ENCODE measurements at places on chromosomes 5 and 9.

DNA sequence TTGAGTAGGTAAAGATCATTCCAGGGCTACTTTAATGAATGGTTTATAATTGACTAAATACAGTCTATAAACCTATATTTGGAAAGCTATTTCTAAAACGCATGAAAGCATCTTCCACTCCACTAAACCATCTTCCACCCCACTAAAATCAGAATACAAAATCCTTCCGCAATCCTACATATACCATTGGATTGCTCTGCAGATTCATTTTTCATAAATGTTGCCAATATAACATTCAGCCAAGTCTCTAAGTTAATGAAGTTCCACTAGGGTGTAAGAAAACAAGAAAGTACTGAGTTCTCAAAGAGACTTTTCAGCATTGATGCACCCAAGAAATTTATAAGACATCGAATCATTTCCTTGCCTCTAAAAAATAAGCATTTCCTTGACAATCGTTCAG lies 4.7 kb downstream of the SLC24A2 start:
- DNase-seq = no peak

DNA sequence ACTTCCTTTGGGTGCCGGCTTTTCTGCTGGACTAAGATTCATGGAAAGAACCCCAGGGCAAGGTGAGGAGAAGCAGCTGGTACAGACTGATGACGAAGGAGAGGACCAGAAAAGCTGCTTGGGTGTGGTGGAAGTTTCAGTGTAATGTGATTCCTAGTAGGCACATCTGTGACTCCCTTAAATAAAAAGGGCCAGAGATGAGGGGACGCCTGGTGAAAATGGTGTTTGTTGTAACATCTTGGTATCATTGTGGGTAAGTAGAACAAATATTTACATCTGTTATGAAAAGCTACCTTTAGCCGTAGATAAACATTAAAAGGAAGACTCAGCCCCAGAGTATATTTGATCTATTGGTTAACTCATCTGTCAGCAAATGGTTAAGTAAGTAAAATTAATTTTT lies 33.8 kb downstream of the OTULINL start:
- no peak for DNase-seq

DNA sequence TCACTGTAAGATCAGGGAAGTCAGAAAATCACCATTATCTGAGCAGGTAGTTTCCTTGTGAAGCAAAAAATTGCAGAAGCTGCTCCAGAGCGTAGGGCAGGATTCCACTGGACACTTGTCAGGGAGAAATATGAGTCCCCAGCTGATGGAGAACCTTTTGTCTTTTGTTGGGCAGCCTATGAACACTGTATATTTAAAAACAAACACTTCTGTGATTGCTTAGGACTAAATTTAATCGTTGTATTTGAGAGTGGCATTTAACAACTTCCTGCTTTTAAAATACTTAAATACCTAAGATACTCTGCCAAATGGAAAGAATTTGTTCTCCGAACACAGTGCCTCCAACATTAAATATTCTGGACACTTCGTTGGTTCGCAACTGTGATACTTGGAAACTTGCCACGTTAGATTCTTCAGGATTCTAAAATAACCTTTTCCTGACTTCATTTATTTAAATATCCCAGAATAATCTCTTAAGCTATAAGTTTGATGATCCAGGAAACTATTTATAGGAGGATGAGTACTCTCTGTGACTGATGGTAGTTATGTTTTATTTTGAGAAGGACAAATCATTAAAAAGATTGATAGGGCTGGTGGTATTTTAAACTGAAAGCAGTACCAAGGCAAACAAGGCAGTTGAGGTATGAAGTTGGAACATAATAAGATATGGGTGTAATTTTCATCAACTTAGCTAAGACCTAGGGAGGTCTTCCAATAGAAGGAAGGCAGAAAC lies 2.7 kb upstream of the HSPA4 start:
- no peak for DNase-seq

- DNase-seq = no peak
These were observed 762.1 kb upstream of the TYRP1 start for GRCh38 chr9:11931109-11931508.

DNA sequence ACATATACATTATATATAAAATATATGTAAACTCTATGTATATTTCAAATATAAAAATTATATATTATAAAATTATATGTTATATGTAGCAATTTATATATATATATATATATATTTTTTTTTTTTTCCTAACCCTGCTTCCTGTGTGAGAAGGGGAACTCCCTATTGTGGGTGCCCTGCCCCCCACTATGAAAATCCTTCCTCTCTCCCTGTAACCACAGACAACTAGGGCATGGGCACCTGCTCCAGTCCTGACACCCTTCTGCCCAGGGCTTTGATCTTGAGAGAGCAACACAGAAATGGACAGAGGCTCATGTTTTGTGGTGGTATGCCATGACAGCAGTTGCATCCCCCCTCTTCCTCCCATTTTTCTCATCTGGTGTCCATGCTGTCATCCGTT lies 148.7 kb upstream of the IL12B start:
- no peak for DNase-seq

DNA sequence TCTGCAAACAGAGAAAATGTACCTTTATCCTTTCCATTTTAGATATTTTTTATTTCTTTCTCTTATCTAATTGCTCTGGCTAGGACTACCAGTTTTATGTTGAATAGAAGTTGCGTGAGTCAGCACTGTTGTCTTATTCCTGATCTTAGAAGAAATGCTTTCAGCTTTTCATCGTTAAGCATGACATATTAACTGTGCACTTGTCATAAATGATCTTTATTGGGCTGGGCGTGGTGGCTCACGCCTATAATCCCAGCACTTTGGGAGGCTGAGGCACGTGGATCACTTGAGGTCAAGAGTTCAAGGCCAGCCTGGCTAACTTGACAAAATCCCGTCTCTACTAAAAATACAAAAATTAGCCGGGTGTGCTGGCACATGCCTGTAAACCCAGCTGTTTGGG lies 8.2 kb upstream of the ECM2 start:
- DNase-seq = no peak

DNA sequence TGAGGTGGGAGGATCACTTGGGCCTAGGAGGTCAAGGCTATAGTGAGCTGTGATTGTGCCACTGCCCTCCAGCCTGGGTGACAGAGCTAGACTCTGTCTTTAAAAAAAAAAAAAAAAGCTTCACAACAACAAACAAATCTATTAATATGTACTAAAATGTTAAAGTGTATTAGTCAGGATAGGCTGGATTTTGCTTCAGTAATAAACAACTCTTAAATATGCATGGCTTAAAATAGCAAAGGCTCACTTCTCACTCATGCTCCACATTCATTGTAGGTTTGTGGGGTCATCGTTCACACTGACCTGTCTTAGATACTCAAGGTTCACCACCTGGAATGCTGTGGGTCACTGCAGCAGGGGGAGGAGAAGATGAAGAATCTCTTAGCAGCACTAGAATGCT lies 33.8 kb upstream of the COL15A1 start:
- DNase-seq = no peak

DNA sequence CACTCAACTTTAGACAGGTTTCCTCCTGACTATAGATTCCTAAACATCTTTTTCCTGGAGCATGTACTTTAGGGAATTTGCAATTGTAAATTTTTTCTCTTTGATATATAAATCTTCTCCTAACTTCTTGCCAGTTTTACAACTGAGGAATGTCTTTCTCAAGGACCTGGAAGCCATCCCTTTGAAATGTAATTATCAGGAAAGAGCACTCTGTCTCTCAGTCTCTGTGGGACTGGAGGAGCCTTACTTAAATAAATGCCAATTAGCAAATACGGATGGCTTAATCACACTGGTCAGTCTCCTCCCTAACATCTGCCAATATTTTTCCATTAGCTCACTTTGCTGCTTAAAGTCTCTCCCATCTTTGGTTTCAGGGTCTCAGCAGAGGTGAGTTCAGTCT lies 344.3 kb upstream of the ARRDC3 start:
- no peak for DNase-seq

- DNase-seq = no peak
These were observed 353.9 kb upstream of the CDH10 start for GRCh38 chr5:24998641-24999040.

GRCh38 chr9:114037961-114038723 lies 40.0 kb downstream of the AMBP start:
- DNase-seq = no peak

DNA sequence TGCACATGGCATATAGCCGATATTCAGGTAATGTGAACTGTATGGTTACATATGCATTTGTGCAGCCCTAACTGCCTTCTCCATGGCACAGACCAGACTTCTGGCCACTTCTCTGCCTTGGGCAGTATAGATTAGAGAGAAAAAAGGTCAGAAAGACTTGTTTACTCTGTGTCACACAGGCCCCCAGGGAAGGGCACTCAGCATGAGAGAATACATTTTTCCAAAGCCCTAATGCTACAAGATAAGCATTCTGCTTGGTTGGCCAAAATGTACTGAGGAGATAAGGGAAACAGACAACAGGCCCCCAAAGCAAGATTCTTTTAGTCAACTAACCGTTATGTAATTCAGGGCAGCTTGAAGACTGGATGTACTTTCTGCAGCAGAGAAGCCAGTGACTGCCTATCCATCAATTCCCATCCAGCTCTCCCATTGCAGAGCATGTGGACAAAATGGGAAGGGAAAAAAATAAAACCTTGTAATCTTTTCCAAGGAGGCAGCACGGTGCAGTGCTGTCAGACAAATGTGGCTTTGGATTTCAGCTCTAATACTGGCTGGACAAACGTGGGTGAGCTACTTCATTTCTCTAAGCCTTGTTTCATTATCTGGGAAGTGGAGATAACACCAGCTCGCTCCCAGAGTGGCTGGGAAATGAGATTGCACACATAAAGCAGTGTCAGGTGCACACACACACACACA lies 205.9 kb downstream of the NSG2 start:
- DNase-seq = no peak

- no peak for DNase-seq
These were observed 71.4 kb downstream of the DCP2 start for GRCh38 chr5:113047733-113048652.

DNA sequence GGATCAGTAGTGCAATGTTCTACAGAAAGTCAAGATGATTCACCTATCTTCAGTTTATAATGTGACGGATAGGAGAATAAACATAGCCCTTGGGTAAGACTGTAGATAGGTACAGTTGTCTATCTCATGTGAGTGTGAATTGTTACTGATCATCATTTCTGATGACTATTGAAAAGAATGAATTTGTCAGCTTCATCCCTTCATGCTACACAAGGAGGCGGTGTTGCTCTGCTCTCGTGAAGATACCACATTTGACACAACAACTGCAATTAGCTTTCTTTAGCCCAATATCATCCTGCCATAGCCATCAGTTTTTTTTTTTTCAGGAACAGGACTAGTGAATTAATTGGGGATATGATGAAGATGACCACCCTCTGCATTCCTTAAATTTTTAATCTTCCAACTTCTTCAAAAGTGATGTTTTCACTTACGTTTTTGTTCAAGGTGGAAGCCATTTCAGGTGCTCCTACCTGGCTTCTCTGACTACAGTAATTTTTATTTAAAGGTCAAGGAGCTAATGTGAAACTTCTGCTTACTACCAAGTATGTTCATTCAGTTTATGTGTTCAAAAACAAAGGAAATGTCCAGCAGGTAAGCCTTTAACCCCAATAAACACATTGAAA lies 152.9 kb upstream of the MOCS2 start:
- DNase-seq = no peak

DNA sequence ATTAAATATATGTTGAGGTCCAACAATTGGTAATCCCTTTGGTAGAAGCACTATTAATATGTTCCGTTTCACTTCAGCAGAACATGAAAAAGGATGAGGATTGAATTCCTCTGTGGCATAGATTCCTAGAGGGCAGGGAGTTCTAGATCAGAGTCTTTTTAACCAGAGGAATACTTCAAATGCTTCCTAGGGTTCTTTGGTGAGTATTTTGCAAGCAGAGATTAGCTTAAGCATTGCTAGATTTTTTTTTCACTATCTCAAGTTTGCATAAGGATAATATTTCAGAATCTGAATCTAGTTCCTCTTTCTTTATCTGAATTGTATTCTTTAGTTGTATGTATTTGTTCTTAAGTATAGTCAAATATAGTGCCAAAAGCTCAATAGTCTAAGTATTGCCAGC lies 116.6 kb upstream of the ADAMTSL1 start:
- DNase-seq = no peak

DNA sequence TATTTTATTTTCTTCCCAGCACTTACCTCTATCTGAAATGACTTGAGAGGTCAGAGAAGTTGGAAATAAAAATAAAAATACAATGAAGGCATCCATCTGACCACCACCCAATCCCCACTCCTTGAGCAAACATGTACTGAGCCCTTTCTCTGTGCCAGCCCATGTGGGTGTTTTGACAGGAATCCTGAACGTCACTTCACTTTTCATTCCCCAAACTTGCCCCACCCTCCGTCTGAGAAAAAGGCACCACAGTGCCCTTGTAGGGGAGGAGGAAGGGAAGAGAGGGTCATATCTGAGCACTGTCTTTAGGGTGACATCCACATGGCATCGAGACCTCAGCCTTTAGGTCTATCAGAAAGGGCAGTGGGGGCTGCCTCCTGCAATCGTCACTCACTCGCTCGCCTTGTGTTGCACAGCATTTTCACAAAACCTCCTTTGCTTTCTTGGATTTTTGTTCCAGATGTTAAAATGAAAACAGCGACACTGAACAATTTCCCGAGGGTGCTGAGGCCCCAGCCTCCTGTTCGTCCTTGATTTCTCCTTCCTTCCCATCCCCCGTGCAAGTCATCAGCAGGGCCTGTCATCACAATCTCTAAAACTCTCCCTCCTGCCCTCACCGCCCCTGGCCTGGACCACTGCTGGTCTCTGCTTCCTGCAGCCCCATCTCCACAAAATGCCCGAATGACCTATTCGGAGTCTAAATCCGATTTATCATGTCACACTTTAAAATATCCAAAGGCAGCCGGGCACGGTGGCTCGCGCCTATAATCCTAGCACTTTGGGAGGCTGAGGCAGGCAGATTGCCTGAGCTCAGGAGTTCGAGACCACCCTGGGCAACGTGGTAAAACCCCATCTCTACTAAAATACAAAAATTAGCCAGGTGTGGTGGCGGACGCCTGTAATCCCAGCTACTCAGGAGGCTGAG lies 13.0 kb downstream of the HIGD2A start:
- no peak for DNase-seq
